H7 (cell line): ENCODE measurements at places on chromosomes 6 and 20. TPM values are rescaled to one million over a fixed set of nuclear protein-coding genes. Genes with fewer than 3 reads are reported as not detected.

GRCh38 chr6:160337301-160337700 is 10.9 kb upstream of the SLC22A3 start:
- DNase-seq = no peak

- no peak for DNase-seq
Measured at GRCh38 chr6:1287103-1287591, 24.8 kb upstream of the FOXQ1 start.

- no peak for DNase-seq
Measured at GRCh38 chr6:37182736-37183590, 13.0 kb downstream of the PIM1 start.

MROH8 gene
- total RNA-seq = 1.1 and 1.3 TPM in 2 replicates

KIAA1755 gene
- 0.24 and 0.78 TPM in 2 replicates for total RNA-seq

TCP11 gene
- 0.31 TPM in 1 of 2 replicates, not detected in the other for total RNA-seq
